ENCODE measurements at places on chromosomes 6 and 20.

DNA sequence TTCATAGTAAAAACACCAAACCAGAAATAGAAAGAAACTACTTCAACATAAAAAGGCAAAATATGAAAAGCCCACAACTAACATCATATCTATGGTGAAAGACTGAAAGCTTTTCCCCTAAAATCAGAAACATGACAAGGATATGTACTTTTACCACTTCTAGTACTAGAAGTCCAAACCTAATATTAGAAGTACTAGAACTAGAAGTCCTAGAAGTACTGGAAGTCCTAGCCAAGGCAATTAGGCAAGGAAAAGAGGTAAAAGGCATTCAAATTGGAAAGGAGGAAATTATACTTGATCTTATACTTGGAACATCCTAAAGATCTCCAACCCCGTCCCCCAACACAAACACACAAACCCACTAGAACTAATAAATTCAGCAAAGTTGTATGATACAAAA, 74.9 kb downstream of the TASP1 start:
- DNase-seq, result no peak

DNA sequence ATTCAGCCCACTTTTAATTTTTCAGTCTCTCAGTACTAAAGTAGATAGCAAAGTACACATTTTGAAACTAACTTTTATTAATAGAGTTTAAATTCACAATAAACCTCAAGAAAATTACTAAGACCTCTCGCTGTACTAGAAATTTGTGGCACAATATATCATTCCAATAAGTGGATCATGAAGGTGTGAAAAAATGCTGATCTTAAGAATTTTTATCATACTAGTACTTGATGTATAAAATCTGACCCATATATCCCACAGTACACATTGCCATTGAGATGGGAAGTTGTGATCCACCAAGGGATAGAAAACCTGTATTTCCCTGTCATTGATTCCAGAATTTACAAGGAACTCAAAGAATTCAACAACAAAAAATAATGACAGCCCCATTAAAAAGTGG, 85.7 kb downstream of the DCDC2 start:
- no peak for DNase-seq

DNA sequence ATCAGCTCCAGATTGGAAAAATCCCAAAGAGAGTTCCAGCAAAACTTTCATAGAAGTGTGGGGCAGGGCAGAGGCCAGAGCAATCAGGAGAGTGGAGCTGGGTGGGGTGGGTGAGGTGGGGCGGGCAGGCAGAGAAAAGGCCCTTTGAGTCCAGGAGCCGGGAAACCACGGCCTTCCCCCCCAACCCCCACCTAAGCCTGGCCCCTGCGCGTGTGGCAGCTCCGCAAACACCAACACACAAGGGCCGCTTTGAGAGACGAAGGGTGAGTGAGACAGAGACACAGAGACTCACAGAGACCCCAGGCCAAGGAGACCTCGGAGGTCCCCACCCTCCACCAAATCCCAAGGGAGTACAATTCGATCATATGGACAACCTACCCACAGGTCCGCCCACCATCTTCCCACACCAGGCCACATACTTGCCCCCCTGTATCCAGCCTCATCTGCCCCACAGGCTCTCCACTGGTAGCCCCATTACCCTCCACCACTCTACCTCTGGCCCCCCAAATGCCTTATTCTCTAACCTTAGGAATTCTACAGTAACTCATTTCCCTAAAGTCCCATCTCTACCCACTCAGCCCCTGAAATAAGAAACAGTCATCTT, 1.7 kb downstream of the COL11A2 start:
- DNase-seq, result no peak

GRCh38 chr6:37741757-37742400, 44.2 kb upstream of the MDGA1 start:
- no peak for DNase-seq

GRCh38 chr6:89034586-89035251, 45.8 kb upstream of the PNRC1 start:
- no peak for DNase-seq

DNA sequence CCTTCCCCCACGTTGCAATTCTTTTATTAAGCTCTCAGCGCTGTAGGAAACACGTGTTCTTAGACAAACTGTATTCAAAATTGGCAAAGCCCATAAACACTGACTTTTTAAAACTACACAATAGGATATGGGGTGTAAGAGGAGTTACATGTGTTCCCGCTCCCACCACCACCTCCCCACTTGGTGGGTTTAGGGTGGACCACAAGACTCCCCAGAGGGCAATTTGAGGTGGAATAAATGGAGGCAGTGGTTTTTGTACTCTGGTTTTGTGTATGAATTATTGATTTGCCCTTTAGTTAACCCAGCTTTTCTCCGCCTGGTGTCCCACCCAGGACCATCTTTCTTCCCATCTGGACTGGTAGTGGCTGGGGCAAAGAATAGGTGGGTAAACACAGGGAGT, 3.7 kb downstream of the UQCC2 start:
- no peak for DNase-seq

GRCh38 chr20:39503902-39504709, 542.0 kb downstream of the DHX35 start:
- no peak for DNase-seq

DNA sequence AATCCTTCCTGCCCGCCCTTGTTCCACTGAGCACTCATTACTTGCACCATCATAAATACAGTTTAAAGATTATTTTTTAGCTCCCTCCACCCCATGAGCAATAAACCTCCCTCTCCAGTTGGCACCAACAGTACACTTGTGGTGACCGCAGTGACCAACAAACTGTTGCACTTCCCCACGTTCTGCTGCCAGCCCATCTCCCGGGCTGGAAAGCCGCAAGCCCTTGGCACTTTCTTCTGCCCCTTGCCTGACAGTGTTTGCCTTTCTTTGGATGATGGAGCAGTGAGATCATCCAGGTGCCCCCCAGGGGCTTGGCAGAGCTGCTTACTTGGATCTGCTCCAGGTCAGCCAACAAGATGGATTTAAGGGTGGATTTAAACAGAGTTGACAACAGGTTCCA, 21.6 kb downstream of the KCNB1 start:
- DNase-seq, result no peak

- no peak for DNase-seq
Observed at GRCh38 chr20:49568278-49569151, 578 bp upstream of the PTGIS start.

- no peak for DNase-seq
Observed at GRCh38 chr6:3286641-3287171, 28.0 kb downstream of the PSMG4 start.

DNA sequence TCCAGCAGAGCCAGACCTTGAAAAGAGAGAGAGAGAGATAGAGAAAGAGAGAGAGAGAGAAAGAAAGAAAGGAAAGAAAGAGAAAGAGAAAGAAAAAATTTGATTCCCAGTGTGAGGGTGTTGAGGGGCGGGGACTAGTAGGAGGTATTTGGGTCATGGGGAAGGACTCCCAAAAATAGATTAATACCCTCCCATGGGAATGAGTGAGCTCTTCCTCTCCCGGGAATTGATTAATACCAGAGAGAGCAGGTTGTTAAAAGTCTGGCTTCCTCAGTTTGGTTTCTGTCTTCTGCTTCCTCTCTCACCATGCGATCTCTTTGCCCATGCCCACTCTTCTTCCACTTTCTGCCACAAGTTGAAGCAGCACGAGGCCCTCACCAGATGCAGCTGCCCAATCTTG, 28.8 kb upstream of the CFAP206 start:
- DNase-seq, result no peak

DNA sequence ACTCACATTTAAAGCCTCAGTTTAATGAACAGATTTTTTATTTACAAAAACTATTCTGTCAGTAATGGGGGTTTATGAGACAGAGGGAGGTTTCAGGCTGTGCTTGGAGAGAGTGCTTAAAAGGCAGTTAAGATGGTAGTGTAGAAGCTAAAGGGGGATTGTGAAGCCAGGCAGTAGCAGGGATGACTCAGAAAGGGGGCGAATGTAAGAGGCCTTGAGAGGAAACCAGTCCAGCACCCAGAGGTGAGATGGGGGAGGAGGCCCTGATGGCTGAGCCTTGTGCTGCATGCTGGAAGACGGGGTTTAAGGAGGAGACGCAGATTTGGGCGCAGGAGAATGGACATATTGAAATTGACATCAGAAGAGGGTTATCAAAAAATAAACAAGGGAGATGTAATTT, 6.6 kb upstream of the SERPINB9 start:
- no peak for DNase-seq

GRCh38 chr6:89940225-89941027, 46.2 kb downstream of the GJA10 start:
- DNase-seq, result peak; percentile 71

DNA sequence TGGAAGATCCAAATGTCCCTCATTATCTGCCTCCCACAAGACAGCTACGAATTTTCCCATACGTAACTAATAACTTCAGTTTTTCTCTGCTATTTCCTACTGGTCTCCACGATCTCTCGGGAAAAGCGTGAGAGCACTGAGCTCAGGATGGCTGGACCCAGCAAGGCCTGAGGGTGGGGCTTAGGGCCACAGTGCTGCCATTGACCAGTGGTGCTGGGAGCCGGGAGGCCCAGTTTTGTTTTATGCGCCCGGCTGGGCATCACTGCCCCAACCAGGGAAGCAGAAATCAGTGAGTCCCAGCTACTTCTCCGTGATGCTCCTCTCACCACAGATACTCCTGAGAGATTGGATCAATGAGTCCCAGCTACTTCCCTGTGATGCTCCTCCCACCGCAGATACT, 238.4 kb downstream of the LY86 start:
- no peak for DNase-seq

- DNase-seq, result no peak
Observed at GRCh38 chr20:20452254-20452676, 84.4 kb downstream of the INSM1 start.

GRCh38 chr6:37783025-37783855, 36.3 kb upstream of the ZFAND3 start:
- DNase-seq, result no peak

DNA sequence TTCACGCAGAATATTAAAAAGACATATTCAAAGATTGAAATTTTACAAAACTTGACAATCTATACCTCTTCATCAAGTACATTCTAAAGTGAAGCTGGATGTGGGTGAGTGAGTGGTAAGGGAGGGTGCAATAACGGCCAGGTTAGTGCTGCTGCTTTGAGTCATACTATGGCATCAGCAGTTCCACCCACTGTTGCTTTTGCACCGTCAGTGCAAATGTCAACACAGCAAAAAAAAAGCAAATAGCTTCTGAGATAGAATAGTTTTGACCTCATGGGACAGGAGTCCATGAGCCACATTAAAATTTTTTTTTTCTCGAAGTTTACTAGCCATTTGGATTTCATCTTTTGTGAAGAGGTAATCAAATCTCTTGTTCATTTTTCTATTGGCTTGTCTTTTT, 31.8 kb downstream of the PSMF1 start:
- no peak for DNase-seq

DNA sequence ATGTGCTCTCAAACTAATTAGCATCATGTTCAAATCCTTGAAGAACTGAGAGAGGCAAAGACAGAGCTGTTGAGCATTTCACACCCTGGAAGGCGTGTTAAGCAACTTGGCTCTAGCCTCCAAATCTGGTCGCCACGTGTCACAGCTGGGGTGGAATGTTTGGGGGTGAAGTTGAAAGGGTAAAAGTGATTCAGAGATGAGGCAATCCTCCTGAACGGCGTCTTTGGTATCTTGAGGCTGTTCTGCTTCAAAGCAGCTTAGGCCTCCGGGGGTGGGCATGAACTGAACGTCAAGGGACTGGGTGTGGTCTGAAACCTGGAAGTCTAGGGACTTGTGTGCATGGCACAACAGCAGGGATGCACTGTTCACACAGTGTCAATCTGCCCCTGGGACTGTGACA, 62.3 kb downstream of the TRAM2 start:
- no peak for DNase-seq

- no peak for DNase-seq
Observed at GRCh38 chr6:84848960-84849359, 84.6 kb upstream of the TBX18 start.

DNA sequence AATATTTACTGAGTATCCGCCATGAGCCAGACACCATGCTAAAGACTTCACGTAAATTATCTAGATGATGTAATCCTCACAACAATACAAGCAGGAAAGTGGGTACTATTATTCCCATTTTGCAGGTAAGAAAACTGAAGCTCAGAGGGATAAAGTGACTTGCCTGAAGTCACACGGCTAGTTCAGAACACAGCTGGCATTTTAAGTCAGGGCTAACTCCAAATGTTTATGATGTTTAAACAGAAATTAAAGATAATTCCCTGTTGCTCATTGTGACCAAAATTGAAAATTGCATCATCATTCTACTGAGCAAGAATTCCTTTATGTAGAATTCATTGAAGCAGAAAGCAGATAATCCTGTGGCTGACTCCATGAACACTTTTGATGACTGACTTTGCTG, 71.3 kb upstream of the STXBP5 start:
- DNase-seq, result no peak

DNA sequence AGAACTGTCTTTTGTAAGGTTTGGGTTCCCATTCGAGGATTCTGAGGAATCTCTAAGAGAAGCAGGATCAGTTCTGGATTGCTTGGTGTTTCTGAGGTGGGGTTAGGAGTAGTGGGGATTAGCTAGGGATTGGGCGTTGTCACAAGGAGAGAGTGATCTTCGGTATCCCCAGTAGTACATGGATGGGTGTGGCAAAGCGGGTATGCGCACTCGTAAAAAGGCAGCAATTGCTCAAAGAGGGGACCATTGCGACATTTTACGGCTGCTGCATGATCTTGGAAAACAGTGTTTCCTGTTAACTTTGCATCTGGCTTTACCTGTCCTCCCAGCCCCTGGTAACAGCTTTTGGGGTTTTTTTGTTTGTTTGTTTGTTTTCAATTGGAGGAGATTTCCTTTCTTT, 9.7 kb upstream of the ZSCAN9 start:
- DNase-seq, result no peak

DNA sequence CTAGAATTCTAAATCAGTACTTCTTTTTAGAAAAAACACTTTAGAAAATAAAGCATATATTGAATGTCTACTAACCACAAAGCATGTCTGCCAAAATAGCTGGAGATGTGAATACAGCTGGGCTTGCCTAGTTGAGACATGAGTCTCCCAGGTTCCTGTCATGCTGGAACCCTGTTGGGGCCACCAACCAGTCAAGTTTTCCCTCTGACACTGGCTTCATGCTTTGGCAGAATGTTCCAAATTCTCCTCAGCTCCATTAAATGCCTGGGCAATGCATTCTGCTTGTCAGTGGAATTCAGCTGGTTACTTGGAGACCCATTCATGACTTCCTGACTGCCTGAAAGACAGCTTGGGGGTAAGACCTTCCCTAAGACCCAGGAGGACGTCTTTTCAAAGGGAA, 87.2 kb downstream of the PRND start:
- DNase-seq, result no peak

GRCh38 chr20:16050366-16050765, 522.9 kb downstream of the KIF16B start:
- no peak for DNase-seq

GRCh38 chr20:61940976-61941720, 124.5 kb downstream of the TAF4 start:
- no peak for DNase-seq

DNA sequence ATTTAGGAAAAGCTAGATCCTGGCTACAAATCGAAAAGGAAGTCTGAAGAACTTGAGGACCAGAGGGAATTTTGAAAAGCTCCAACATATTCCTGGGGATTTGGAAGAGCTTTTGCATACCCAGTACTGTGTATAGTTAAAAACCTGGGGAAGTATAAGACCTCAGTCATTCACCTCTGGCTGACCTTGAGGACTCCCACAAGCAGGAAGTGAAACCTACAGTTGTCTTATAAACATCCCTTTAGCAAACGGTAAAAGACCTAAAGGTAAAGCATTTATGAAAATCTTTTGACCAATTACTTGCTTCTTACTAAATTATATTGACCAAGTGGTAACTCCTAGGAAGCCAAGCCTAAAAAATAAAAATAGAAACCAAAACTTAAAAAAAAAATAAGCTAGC, 175.0 kb downstream of the HAO1 start:
- no peak for DNase-seq
